ENCODE measurements at places on chromosomes 11 and 22.

GRCh38 chr22:23091760-23092159 lies 21.4 kb downstream of the GNAZ start:
- DNase-seq = no peak

GRCh38 chr11:27468209-27468994 lies 4.2 kb downstream of the LGR4 start:
- DNase-seq = peak; percentile 73

DNA sequence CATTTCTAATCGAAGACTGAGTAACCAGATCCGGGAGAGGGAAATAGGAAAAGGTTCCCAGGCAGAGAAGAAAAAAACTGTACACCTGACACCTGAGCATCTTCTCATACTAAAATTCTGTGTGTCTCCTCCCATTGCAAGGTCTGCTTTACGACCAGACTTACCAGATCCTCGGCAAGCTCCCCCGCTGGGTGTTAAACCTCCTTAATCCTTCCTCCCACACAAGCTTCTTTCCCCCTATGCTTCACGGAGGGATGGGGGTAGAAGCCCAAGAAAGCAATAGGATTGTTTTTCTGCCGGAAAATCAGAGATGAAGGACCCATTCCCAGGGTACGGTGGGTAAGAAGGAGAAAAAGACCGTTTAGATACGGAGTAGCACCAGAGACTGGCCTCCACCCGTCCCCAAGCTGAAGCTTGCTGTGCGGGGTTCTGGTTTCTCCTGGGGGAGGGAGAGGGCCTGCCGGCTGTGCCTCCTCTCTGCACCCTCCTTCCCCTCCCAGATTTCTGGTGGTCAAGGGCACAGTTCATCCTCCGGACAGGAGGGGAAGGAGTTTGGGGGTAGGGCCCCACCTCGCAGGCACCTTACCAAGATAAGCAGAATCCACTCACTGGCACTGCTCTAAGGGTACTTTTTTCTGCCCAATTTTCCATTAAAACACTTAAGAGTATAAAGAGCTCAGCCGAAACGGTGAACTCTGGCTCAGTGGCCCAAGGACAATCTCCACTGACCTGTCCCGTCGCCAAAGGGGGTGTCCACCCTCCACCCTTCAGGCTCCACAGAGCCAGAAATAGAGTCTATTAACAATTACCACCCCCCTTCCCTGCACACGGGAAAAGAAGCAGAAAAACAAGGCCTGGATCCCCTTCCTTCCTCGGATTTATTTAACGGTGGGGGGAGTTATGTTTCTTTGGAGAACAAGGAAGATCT lies 1.2 kb downstream of the TOB2 start:
- no peak for DNase-seq

DNA sequence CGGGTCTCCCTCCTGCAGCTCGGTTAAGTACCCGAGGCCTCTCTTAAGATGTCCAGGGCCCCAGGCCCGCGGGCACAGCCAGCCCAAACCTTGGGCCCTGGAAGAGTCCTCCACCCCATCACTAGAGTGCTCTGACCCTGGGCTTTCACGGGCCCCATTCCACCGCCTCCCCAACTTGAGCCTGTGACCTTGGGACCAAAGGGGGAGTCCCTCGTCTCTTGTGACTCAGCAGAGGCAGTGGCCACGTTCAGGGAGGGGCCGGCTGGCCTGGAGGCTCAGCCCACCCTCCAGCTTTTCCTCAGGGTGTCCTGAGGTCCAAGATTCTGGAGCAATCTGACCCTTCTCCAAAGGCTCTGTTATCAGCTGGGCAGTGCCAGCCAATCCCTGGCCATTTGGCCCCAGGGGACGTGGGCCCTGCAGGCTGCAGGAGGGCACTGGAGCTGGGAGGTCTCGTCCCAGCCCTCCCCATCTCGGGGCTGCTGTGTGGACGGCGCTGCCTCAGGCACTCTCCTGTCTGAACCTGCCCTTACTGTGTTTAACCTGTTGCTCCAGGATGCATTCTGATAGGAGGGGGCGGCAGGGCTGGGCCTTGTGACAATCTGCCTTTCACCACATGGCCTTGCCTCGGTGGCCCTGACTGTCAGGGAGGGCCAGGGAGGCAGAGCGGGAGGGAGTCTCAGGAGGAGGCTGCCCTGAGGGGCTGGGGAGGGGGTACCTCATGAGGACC lies 25.0 kb downstream of the FADS3 start:
- no peak for DNase-seq

DNA sequence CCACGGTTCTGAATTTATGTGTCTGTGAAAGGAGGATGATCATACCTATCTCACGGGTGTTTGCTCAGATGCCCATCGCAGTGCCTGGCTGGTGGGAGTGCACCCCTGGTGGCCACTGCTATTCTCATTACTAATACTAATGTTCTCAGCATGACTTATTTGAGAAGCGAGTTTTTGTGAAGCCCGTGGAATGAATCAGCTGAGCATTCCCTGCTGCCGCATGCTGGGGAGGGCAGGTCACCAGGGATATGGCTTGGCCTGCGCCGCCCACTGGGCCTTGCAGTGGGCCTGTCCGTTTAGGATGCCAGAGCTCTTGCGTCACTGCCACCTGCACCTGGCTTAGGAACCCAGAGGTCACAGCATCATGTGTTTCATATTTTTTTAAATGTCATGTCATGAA lies 16.9 kb downstream of the CTTN start:
- DNase-seq = no peak

DNA sequence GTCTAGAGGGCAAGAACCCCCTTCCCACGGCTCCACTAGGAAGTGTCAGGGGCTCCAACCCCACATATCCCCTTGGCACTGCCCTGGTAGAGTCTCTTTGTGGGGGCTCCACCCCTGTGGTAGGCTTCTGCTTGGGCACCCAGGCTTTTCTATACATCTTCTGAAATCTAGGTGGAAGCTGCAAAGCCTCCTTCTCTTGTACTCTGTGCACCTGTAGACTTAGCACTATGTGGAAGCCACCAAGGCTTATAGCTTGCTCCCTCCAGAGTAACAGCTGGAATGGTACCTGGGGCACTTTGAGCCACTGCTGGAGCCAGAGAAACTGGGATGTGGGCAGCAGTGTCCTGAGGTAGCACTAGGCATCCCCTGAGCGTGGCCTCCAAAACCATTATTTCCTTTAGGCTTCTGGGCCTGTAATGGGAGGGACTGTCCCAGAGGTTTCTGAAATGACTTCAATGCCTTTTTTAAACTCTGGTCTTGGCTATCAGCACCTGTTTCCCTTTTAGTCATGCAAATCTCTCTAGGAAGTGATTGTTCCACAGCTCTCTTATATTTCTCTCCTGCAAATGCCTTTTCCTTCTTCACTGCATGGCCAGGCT lies 68.4 kb downstream of the TRAF6 start:
- no peak for DNase-seq

DNA sequence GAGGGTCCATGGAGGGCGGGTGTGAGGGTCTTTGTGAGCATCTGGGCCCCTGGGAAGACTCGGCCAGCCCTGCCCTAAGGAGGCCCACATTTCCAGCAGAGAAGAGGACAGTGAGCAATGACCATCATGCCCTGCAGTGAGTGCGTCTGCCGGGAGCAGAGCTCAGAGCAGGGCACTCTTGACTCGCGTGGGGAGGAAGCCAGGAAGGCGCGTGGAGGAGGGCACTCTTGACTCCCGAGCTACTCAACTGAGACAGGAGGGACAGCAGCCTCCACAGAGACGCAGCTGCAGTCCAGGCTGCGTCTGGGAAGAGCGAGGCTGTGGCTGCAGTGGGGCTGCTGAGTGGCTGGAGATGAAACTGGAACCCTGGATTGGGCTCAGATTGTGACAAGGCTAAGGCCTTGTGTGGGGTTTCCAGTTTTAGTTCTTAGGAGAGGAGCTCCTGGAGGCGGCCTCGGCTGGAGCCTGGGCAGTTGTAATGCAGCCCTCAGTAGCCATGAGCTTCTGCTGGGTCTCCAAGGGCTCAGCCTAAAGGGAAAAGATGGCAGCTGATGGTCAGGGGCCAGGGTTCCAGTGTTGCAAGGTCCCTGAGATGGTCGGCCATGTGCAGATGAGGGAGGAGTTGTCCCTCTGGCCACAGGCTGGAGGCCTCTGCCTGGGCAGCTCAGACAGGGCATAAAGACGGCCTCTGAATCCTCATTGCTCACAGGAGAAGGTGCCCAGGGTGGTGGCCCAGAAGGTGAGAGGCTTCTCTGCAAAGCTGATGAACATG lies 264.7 kb upstream of the B3GAT1 start:
- no peak for DNase-seq

GRCh38 chr11:47857892-47858543 lies 9.9 kb upstream of the NUP160 start:
- DNase-seq = peak; percentile 87

GRCh38 chr11:107583629-107584195 lies 7.2 kb upstream of the ELMOD1 start:
- DNase-seq = peak; percentile 25

DNA sequence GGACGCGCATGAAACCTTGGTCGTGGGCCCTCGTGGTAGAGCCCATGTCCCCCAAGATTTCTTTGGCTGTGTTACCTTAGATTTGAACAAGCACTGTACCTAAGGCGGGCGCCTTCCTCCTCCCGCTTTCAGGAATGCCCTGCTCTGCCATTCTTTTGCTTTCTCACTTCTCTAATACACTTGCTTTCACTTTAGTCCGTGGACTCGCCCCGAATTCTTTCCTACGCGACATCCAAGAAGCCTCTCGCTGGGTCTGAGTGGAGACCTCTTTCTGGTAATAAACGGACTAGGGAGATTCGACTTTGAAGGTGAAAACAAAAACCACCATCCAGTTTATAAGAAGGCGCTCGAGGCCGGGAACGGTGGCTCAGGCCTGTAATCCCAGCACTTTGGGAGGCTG lies 1.2 kb upstream of the NUP50 start:
- no peak for DNase-seq

DNA sequence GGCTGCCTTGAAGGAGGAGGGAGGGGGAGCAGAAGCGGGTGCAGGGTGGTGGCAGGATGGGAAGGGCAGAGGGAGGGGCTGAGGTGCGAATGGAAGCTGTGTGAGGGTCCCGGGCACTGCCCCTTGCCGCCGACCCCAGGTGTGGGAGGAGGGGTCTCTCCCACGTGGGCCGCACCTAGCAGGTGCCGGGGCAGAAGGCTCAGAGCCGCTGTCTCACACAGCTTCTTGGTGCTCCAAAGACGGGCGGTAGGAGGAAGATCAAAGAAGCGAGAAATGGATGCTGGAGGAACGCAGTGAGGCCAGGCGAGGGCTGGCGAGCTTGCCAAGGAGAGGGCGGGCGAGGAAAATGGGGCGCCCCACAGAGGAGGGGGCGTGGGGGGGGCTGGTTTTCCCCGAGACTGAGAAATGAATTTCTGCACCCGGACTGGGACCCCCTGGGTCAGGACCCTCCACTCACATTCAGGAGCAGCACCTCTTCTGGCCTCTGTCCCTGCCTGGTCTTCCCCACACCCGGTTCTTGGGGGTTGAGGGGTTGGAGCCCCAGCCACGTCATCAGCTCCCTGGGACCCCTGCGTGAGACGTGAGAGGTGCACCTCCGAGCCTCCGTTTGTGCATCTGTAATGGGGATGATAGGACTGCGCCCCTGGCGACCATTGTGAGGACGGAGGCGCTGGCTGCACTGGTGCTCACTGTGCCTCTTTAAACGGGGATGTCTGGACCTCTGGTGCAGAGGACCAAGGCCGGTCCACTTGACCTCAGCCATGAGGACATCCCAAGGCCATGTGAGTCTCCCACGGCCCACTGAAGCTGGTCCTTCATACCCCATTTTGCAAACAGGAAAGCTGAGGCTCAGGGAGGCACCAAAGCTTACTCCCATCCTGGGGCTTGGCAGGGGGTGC lies 16.8 kb downstream of the LSP1 start:
- DNase-seq = peak; percentile 34

- peak; percentile 56 for DNase-seq
These were observed 29.8 kb upstream of the DRD2 start for GRCh38 chr11:113505046-113505445.

DNA sequence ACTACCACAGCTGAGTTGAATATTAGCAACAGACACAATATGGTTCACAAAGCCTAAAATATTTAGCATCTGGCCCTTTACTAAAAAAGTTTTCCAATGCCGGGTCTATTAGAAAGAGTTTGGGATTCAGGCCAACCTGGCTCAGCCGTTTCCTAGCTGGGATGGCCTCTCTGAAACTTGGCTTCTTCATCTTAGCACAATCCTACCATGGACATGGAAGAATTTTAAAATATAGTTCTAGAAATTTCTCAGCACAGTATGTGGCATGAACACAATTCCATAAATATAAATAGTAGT lies 103.8 kb downstream of the RRAS2 start:
- no peak for DNase-seq

- no peak for DNase-seq
These were observed 22.1 kb upstream of the ASCC2 start for GRCh38 chr22:29860006-29860766.
